ENCODE measurements at places on chromosomes 1 and 21.

GRCh38 chr1:22971161-22971560 lies 1.5 kb downstream of the LACTBL1 start:
- no peak for DNase-seq

DNA sequence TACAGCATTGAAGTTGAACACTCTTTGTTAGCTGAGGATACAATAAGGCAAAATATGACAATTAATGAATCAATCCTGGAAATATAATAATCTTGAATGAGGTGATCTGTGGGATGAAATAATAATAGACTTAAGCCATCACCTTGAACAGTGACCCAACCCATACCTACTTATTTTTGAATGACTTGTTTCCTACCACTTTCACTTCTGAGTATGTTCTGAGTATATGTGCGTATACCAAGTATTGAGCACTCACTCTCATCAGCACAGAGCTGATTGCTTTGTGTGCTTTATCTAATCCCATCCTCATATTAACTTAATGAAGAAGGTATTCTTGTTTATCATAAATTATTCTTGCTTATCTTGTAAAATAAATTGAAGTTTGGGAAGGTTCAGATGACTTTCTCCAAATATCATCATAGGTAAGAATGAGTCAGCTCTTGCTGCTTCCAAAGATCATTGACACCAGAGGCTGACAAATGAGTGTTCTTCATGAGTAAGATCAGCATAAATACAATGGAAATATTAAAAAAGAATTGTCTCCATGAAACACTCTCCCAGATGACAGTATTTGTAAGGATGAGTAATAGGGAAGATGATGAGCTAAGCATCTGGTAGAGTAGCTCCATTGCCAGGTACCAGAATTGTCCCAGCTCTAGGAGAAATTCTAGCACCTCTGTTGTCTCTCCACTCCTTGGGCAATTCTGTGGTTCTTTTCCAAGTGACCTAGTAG lies 198.1 kb upstream of the KIAA0040 start:
- no peak for DNase-seq

DNA sequence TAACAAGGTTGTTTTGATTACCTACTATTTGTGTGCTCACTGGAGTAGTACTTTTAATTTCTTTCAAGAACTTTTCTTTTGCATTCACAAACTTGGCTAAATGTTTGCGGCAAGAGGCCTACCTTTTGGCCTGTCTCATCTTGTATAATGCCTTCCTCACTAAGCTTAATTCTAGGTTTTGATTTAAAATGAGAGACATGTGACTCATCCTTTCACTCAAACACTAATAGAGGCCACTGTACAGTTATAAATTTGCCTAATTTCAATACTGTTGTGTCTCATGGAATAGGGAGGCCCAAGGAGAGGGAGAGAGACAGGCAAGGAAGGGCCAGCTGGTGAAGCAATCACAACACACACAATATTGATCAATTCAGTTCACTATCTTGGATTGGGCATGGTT lies 66.1 kb downstream of the ZNF644 start:
- DNase-seq, result no peak

GRCh38 chr1:102365071-102365470 lies 368.3 kb upstream of the OLFM3 start:
- DNase-seq, result no peak

GRCh38 chr1:98351561-98351960 lies 310.0 kb upstream of the SNX7 start:
- no peak for DNase-seq

DNA sequence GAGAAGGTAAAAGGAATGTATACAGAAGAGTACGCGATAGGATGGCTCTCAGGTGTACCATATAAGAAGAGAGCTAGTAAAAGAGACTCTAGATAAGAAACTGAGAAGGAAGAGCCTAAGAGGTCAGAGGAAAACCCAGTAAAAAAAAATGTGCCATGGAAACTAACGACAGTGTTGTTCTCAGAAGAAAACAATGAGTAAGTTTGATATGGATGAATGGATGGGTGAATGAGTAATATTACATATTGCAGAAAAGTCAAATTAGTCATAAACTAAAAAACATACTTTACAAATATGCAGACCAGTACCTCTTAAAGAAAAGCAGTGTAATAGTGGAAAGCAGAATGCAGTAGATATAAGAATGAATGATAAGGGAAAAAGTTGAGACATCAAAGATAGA lies 316.2 kb downstream of the HMCN1 start:
- no peak for DNase-seq

DNA sequence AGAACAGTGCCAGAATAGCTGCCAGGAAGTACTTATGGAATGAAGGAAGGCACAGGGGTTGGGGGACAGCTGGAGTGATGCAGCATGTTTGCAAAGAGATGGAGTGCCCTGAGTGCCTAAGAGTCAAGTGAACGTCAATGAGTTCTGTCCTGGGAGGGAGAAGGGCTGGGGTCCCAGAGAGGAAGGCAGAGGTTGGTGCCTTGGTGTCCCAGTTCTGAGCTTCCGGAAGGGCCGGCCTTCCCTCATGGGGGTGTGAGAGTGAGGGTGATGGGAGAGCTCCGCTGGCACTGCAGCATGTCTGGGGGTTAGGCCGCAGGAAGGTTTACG lies 17.6 kb downstream of the NES start:
- DNase-seq, result no peak

- no peak for DNase-seq
Measured at GRCh38 chr1:156434989-156435544, 65.5 kb downstream of the MEF2D start.

DNA sequence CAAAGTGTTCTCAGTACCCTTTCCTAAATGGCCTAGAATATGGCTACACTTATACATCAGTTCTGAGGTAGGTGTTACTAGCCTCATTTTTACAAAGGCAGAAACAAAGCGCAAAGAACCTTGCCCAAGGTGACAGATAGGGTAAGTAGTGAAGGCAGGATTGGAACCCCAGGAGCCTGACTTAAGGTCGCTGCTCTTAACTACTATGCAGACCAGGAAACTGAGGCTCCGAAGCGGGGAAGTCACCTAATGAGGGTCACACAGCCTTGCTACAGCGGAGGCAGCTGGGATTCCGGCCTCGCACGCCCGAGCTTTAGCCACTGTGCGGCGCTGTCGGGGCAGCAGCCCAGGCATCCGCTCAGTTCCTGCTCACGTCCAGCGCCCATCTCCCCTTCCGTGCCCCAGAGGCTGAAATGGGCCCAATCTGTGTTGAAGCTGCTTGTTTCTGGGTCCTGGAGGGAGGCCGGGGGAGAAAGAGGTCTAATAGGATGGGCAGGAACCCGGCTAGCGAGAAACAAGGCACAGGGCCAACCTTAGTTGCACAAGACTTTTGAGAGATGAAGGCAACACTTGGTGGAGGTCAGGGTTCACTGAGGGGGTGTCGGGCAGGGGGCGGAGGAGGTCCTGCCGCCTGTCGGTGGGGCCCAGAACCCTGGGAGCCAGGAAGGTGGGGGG lies 1.4 kb upstream of the FOXD2 start:
- DNase-seq, result peak; percentile 71

DNA sequence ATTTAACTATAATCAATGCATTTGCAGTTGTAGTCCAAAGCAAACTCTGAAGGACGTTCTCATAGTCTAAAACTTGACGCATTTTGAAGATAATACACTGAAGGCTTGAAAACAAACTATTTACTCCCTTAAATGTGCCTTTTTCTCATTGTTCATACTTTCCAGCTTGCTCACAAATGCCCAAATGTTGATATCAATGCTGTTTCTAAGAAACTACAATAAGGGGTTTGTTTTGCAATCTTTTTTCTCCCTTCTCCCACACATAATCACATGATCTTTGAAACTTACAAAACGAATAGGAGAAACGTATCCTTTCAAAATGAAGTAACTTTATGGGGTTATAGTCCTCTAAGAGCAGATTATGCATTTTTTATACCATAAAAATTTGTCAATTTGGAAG lies 508.7 kb downstream of the DPYD start:
- DNase-seq, result no peak

GRCh38 chr1:183674339-183674738 lies 21.2 kb upstream of the APOBEC4 start:
- no peak for DNase-seq

Data from CD4-positive, alpha-beta T cell treated with Interferon gamma for 1 hour (primary cell).